ENCODE measurements at places on chromosomes 4 and X. TPM values are rescaled to one million over a fixed set of nuclear protein-coding genes. Genes with fewer than 3 reads are reported as not detected.

- H3K4me3 ChIP-seq, result peak overlapping the region; percentile 94
- H3K36me3 ChIP-seq, result peaks cover 12% of the 10 kb centered on the region
- H3K4me1 ChIP-seq, result peaks cover 7% of the 10 kb centered on the region
- DNase-seq, result peak; percentile 45
- no peaks in the 10 kb centered on the region for H3K27me3 ChIP-seq
Observed at GRCh38 chrX:103687696-103688201, 1.2 kb upstream of the MORF4L2 start.

- H3K4me3 ChIP-seq, result no peak overlapping the region
- DNase-seq, result no peak
- H3K27me3 ChIP-seq, result no peaks in the 10 kb centered on the region
- H3K4me1 ChIP-seq, result no peaks in the 10 kb centered on the region
- no peak overlapping the region for H3K27ac ChIP-seq
Observed at GRCh38 chrX:17878028-17878670, 17.1 kb upstream of the RAI2 start.

GRCh38 chrX:46626566-46626965 is 53.0 kb downstream of the CHST7 start:
- H3K4me3 ChIP-seq, result peak overlapping the region; percentile 10
- DNase-seq, result no peak
- H3K36me3 ChIP-seq, result no peaks in the 10 kb centered on the region
- H3K27me3 ChIP-seq, result no peaks in the 10 kb centered on the region
- peaks cover 29% of the 10 kb centered on the region for H3K4me1 ChIP-seq

The CBLL2 gene
- not detected for total RNA-seq

The DHRSX gene
- 18.4 TPM for total RNA-seq

Data from CD4-positive, CD25-positive, alpha-beta regulatory T cell (primary cell).